Activated CD4-positive, alpha-beta T cell treated with anti-CD3 and anti-CD28 coated beads for 36 hours (primary cell): ENCODE measurements at places on chromosomes 1 and 21. TPM values are rescaled to one million over a fixed set of nuclear protein-coding genes. Genes with fewer than 3 reads are reported as not detected.

ZP4 gene
- not detected for total RNA-seq

GPR25 gene
- total RNA-seq = not detected

CFAP45 gene
- total RNA-seq = 1.1 TPM

TTC24 gene
- 7.3 TPM for total RNA-seq

- no peak overlapping the region for H3K4me3 ChIP-seq
- peaks cover 26% of the 10 kb centered on the region for H3K36me3 ChIP-seq
- peaks cover 6% of the 10 kb centered on the region for H3K4me1 ChIP-seq
- H3K27me3 ChIP-seq = no peaks in the 10 kb centered on the region
These were observed 77.4 kb downstream of the EIF4G3 start for GRCh38 chr1:21099034-21099868.

DNA sequence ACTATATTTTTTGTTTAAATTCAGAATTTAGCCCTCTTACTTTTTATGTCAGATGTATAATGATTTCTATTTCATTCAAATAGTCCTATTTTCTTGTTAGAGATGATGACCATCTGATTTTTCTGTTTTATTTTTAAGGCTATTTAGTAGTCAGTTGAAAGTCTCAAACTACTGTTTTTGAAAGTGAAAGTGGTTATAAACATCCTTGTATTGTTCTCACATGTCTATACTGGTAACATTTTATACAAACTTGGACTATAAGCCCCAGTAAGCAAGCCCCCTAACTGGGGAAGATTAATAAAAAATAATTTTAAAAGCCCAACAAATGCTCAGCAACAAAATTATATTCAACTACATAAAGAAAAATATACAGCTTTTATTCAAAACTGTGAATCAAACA is 271.3 kb upstream of the RGS18 start:
- no peaks in the 10 kb centered on the region for H3K27me3 ChIP-seq
- H3K36me3 ChIP-seq = no peaks in the 10 kb centered on the region
- no peaks in the 10 kb centered on the region for H3K4me1 ChIP-seq

DNA sequence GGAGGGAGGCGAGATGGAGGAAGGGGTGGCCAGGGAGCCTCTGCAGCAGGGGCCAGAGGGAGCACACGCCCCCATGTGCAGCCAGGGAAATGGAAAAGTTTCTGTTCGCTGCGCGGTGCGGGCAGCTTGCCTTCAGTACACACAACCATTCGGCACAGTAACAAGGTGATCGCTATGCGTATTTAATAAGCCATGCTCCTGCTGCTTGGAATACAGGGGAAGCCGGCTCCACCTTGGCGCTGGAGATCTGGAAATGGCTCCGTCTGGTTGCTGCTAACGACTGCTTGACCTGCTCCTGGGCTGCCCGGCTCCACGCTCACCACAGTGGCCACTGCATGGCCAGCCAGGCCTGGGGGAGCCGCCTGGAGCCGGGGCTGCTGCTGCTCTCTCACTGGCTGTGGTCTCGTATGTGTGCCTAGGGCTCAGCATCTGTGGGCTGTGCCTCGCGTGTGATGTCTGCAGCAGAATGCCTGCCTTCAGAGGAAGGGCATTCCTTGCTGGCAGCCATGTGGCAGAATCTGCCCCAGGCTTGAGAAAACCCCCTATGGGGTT is 86.4 kb upstream of the ACTL8 start:
- H3K27me3 ChIP-seq = no peaks in the 10 kb centered on the region
- H3K27ac ChIP-seq = no peak overlapping the region
- H3K4me1 ChIP-seq = no peaks in the 10 kb centered on the region
- no peak for DNase-seq

- peaks cover 5% of the 10 kb centered on the region for H3K27me3 ChIP-seq
- H3K4me1 ChIP-seq = no peaks in the 10 kb centered on the region
- no peak overlapping the region for H3K4me3 ChIP-seq
- no peak for DNase-seq
- no peak overlapping the region for H3K27ac ChIP-seq
These were observed 63.1 kb downstream of the PLPPR4 start for GRCh38 chr1:99327357-99327756.

DNA sequence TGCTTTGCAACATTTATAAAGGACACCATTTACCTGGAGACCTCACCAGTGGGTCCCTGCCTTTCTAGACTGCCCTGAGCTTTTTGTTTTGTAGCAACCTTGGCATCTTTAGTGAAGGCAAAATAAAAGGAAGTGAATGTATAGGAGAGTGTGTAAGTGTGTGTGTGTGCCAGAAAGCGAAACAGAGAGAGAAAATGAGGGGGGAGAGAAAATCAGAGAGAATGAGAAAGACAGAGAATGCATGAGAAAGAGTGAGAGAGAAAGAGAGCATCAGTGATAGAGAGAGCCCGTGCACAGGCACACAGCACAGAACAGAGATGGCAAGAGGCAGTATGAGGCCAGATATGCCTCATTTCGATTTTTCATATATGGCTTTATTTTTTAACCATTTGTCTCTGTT is 57.5 kb downstream of the HSD3B1 start:
- no peak overlapping the region for H3K27ac ChIP-seq
- H3K4me3 ChIP-seq = no peak overlapping the region
- H3K4me1 ChIP-seq = no peaks in the 10 kb centered on the region
- no peak for DNase-seq

DNA sequence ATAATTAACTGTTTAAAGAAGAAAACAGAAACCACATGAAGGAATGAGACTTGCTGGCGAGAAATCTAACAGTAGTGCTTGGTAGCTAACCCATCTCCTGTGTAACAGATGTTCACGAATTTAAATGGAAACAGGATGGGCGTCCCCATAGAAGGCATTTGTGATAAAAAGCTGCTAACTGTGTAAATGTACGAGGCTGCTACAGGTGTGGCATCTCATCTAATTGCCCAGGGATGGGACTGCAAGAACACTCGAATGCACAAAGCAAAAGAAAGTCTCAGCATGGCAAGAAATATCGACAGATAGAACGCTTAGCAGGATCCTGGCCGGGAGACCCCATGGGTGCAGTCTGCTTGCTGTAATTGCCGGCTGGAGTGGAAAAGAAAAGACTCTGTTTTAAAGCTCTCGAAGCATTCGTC is 112.7 kb downstream of the RUNX1 start:
- peaks cover 93% of the 10 kb centered on the region for H3K4me1 ChIP-seq
- H3K27me3 ChIP-seq = no peaks in the 10 kb centered on the region
- H3K4me3 ChIP-seq = peak overlapping the region; percentile 68
- DNase-seq = no peak

GRCh38 chr1:235791532-235792060 is 75.1 kb downstream of the LYST start:
- no peak overlapping the region for H3K27ac ChIP-seq
- H3K36me3 ChIP-seq = peaks cover 33% of the 10 kb centered on the region
- no peak for DNase-seq
- no peak overlapping the region for H3K4me3 ChIP-seq
